ENCODE measurements at places on chromosomes 3 and 15. TPM values are rescaled to one million over a fixed set of nuclear protein-coding genes. Genes with fewer than 3 reads are reported as not detected.

DNA sequence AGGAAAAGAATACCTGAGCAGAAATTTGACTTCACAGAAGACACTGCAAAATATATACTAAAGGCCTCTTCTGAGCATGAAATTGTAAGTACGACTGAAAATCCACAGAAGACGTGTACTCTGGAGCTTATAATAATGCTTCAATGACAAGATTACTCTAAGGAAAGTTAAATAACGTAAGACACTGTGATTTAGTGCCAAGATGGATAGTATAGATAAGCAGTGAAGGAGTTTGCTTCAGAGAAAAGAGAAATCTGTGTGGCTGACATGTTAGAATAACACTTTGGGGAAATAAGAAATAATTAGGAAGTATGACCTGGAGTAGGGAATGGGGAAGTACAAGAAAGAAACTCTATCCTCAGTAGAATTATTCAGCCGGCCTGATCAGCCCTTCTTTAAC, 28.9 kb downstream of the ALDH1A2 start:
- no peak for DNase-seq
- 0 out of 2 replicates have a peak, but pooled peaks cover 4% of the 10 kb centered on the region for H3K27me3 ChIP-seq
- H3K27ac ChIP-seq, result no peak overlapping the region
- no peak overlapping the region for H3K4me3 ChIP-seq
- H3K36me3 ChIP-seq, result no peaks in the 10 kb centered on the region

- H3K36me3 ChIP-seq, result no peaks in the 10 kb centered on the region
- no peak overlapping the region for H3K4me3 ChIP-seq
- H3K4me1 ChIP-seq, result peaks cover 14% of the 10 kb centered on the region
- no peak overlapping the region for H3K27ac ChIP-seq
- DNase-seq, result no peak
Observed at GRCh38 chr3:8777201-8777977, 8.0 kb upstream of the OXTR start.

GRCh38 chr3:20773320-20773984, 587.4 kb upstream of the SGO1 start:
- no peaks in the 10 kb centered on the region for H3K36me3 ChIP-seq
- no peaks in the 10 kb centered on the region for H3K4me1 ChIP-seq
- DNase-seq, result no peak
- H3K4me3 ChIP-seq, result no peak overlapping the region
- no peak overlapping the region for H3K27ac ChIP-seq
- H3K27me3 ChIP-seq, result no peaks in the 10 kb centered on the region

DNA sequence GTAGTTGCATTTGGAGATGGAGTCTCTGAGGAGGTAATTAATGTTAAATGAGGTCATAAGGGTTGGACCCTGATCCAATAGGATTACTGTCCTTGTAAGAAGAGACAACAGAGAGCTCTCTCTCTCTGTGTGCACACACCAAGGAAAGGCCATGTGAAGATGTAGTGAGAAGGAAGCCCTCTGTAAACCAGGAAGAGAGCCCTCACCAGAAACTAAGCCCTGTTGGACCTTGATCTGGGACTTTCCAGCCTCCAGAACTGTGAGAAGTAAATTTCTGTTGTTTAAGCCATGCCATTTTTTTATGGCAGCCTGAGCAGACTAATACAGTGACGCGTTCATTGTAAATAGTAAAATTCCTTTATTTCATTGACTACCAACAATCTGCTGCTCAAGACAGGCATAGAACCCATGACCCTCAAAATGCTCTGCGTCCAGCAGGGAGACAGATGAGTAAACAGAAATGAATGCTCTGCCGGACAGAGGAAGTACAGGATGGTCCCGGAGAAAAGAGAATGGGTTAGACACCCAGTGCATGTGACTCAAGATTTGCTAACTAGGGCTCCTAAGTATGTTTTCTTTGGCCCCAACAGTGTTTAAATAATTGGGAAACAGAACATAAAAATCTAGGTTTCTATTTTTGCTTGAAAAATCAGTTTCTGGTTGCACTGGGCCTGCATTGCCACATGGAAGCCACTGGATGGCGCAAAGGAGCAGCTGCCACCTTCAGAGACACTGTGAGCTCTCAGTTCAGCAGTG, 37.9 kb upstream of the TNFAIP8L3 start:
- peaks cover 17% of the 10 kb centered on the region for H3K4me1 ChIP-seq
- H3K27me3 ChIP-seq, result no peaks in the 10 kb centered on the region
- peak overlapping the region; percentile 67 for H3K27ac ChIP-seq

DNA sequence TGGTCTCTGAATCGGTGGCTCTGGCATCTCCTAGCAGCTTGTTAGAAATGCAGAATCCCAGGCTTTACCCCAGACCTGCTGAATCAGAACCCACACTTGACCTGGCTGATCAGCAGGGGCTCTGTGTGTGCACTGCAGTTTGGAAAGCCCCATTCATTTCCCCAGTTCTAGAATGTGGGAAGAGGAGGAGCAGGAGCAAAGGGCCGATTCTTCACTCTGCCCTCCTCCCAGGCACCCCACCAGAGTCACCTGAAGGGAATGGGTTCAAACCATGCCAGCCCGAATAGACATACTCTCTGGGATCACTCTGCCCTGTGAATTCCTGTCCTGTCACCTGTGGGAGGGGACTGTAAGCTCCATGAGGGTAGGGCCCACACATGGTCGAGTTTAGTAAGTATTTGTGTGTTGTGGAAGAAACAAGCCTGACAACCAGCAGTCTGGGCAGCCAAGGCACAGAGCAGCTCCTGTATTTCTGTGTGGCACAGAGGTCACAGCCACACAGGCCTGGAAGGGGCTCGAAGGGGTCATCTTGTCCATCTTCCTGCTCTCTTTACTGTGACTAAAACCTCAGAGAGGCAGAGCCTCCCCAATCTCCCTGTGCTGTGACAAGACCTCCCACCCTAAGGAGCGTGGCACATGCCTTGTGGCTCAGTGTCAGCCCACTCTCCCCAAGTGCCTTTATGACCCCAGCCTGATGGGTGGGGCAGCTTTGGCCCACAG, 29.0 kb upstream of the HHATL start:
- no peaks in the 10 kb centered on the region for H3K27me3 ChIP-seq
- no peak overlapping the region for H3K27ac ChIP-seq
- H3K4me3 ChIP-seq, result no peak overlapping the region

DNA sequence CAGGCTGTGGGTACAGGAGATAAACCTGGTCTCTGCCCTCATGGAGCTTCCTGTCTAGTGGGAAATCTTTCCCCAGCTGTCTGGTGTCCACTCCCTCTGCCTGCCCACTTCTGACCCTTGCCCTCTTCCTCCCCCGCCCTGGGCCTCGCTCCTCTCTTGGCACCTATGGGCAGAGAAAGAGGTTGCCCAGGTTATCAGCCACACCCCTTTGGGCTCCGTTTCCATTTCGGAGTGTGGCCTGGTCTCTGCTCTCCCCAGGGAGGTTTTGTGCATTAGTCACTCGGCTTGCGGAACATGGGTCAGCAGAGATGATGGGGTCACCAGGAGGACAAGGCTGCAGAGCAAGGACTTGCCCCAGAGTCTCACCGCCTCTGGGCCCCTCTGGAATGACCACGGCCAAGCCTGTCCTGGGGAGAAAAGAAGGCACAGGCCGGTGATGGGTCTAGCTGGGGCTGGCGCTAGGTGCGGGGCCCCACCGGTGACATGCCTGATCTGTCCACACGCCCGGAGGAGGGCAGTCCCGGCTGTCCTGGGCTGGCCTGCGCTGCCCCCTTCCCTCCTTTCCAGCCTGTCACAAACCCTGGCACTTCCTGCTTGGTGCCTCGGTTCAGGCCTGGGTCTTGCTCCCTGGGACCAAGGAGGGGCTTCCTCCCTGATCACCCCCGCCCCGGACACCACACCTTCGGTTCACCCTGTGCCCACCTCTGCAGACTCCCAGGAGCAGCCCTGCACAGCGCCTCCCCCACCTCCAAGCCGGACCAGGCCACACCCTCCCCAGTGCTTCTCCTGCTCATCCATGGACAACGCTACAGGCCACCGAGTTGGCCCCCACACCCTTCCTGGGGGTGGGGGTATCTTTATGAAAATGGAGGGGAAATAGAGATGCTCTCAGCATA, 35.6 kb upstream of the MUC4 start:
- no peak overlapping the region for H3K27ac ChIP-seq
- no peaks in the 10 kb centered on the region for H3K36me3 ChIP-seq
- H3K4me1 ChIP-seq, result peaks cover 17% of the 10 kb centered on the region
- no peak overlapping the region for H3K4me3 ChIP-seq
- no peaks in the 10 kb centered on the region for H3K27me3 ChIP-seq

DNA sequence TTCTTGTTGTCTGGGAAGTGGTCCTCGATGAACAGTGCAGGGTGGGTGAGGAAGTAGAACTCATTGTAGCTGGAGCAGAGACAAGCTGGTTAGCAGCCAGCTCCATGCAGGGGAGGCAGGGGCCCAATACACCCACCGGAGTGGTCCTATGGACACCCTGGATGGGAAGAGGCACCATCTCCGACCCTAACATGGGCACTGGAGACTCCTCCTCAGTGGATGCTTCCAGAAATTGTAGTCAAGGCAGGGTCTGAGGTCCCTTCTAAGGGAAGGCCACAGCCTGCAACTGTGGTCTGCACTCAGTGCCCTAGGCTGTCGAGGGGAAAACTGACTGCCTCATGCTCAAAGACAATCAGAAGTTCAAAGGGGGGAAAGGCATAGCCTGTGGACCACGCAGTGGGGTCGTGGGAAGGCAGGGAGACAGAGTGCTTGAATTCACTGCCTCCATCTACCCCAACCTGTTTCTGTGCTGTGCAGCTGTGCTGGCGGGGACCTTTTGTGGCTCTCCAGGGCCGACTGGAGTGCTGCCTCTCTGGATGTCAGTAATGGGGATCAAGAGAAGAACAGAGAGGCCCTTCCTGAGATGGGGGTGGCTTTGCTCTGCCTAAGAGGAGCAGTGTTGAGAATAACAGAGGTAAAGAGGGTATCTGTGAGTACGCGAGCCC, 41.9 kb downstream of the KY start:
- no peaks in the 10 kb centered on the region for H3K27me3 ChIP-seq
- no peaks in the 10 kb centered on the region for H3K36me3 ChIP-seq
- no peak overlapping the region for H3K27ac ChIP-seq

DNA sequence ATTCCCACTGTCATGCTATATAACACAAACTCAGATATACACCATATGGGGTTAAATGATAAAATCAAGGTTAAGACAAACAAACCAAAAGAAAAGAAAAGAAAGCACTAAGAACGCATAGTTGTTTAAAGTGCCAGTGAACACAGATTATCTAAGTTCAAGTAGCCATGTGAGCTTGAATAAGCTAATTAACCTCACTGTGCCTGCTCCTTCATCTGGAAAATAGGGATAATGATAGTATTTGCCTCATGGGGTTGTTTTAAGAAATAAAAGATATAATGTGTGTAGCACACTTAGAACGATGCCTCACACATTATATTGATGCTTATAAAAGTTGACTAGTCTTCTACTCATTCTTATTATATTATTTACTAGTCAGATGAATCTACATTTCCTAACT, 72.6 kb upstream of the IL12A start:
- H3K36me3 ChIP-seq, result no peaks in the 10 kb centered on the region
- H3K4me1 ChIP-seq, result peaks cover 13% of the 10 kb centered on the region
- DNase-seq, result no peak
- H3K27me3 ChIP-seq, result no peaks in the 10 kb centered on the region
- no peak overlapping the region for H3K27ac ChIP-seq

DNA sequence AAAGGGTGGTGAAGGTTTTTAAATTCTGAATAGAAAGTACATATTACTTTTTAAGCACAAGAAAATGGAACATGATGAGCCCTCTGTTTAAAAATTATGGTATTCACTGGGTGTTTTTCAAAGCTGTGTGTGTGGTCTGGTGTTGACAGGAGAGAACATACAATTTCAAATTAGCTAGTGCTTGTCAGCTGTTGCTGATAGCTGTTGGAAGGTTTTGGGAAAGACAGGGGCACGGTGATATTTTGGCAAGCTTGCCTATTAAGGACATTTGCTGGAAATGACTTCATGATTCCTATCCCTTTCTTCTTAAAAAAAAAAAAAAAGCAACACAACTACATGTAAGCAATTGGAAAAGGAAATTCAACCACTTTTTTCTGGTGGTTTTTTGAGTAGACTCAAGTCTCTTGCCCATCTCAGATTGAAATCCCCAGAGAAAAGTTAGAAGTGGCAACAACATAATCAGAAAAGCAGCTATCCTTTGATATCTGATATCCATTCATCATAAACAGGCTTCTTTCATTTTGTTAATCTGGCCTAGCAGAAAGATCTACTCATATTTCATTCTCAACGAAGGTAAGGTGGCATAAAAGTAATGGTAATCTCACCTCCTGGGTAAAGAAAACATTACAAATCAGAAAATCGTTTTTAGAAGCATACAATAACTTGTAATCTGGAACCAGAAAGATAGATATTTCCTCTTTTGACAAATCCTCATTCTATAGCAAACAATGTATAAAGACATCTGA, 130.0 kb downstream of the RBMS3 start:
- peaks cover 57% of the 10 kb centered on the region for H3K4me1 ChIP-seq
- H3K4me3 ChIP-seq, result no peak overlapping the region
- peak; percentile 43 for DNase-seq
- no peaks in the 10 kb centered on the region for H3K27me3 ChIP-seq

DNA sequence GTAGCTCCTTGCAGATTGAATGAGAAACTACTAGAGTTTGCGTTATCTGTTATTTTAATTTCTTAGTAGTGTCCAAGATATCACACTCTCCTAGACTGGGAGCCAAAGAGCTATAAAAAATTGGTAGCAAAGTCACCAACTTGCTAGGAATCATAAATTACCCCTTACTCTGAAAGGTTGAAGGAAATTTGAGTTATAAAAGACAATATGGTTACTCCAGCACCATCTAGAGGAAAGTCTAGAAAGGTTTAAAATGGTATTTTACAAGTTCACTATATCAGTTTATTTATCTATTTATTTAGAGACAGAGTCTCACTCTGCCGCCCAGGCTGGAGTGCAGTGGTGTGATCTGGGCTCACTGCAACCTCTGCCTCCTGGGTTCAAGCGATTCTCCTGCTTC, 121.6 kb downstream of the RBPMS2 start:
- H3K4me1 ChIP-seq, result peaks cover 12% of the 10 kb centered on the region
- no peak for DNase-seq
- no peaks in the 10 kb centered on the region for H3K27me3 ChIP-seq
- no peaks in the 10 kb centered on the region for H3K36me3 ChIP-seq
- no peak overlapping the region for H3K4me3 ChIP-seq
- H3K27ac ChIP-seq, result no peak overlapping the region

The SPESP1 gene
- not detected for total RNA-seq

The GOLGA8J gene
- total RNA-seq, result not detected

The CPN2 gene
- not detected for total RNA-seq
